Erythroblast (primary cell): ENCODE measurements at places on chromosomes 16 and 17.

- no peak for DNase-seq
Observed at GRCh38 chr16:88539261-88539651, 30.9 kb upstream of the ZC3H18 start.

GRCh38 chr17:57803021-57803420 is 46.8 kb downstream of the MRPS23 start:
- no peak for DNase-seq

- DNase-seq: peak; percentile 50
Observed at GRCh38 chr17:18038149-18038850, 668 bp downstream of the ATPAF2 start.

- DNase-seq: no peak
Observed at GRCh38 chr17:77375108-77375916, 234.5 kb downstream of the SEC14L1 start.

DNA sequence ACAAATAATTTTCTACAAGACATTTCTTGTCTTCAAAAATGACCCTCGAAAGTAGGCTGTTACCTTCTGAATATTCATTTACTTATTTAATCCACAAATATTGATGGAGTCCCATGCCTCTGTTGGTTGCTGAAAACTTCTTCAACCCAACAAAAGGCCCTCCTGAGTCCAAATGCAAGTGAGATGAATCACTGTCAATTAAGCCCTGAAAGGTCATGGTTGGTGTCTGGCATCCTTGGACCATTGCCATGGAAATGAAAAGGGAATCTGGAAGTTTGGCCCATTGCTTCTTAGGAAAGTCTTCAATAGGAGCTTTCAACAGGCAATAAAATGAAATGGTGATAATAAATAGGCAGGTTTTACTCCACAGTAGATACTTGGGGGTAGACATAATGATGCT is 364.7 kb upstream of the DYNLRB2 start:
- no peak for DNase-seq

DNA sequence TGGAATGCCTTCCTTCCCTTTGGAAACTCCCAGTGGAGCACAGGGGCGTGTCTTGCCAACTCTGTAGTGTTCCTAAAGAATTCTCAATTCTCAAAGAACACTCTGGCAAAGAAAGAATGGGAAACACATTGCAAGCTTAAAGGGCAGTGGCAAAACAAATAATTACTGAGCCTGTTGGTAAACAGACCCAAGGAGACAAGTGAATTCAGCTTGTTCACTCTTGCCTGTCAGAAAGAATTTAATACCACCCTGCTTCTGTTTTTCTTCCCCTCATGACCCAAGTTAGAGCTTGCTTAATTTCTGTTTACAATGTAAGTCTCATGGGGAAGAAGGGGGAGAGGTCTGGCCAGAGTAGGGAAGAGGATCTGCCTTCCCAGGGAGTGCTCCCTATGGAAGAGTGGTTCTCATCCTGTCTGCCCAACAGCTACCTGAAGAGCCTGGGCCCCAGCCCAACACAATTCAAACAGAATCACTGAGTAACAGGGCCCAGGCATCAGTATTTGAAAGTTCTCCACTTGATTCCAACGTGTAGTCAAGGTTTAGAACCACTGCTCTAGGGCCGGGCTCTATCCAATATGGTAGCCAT is 386.0 kb downstream of the SLC39A11 start:
- no peak for DNase-seq

GRCh38 chr17:80663781-80664206 is 119.2 kb downstream of the RPTOR start:
- no peak for DNase-seq

DNA sequence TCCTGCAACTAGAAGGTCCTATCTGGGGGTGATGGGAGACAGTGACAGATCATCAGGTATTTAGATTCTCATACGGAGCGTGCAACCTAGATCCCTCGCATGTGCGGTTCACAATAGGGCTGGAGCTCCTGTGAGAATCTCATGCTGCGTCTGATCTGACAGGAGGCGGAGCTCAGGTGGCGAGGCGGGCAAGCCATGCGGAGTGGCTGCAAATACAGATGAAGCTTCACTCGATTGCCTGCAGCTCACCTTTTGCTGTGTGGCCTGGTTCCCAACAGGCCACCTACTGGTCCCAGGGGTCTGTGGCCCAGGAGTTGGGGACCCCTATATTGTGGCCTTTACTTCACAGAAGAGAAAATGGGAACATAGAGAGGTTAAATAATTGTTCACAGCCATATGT is 200.4 kb downstream of the IRF8 start:
- DNase-seq: no peak

- DNase-seq: peak; percentile 86
Observed at GRCh38 chr17:41917679-41918313, 955 bp downstream of the ACLY start.

DNA sequence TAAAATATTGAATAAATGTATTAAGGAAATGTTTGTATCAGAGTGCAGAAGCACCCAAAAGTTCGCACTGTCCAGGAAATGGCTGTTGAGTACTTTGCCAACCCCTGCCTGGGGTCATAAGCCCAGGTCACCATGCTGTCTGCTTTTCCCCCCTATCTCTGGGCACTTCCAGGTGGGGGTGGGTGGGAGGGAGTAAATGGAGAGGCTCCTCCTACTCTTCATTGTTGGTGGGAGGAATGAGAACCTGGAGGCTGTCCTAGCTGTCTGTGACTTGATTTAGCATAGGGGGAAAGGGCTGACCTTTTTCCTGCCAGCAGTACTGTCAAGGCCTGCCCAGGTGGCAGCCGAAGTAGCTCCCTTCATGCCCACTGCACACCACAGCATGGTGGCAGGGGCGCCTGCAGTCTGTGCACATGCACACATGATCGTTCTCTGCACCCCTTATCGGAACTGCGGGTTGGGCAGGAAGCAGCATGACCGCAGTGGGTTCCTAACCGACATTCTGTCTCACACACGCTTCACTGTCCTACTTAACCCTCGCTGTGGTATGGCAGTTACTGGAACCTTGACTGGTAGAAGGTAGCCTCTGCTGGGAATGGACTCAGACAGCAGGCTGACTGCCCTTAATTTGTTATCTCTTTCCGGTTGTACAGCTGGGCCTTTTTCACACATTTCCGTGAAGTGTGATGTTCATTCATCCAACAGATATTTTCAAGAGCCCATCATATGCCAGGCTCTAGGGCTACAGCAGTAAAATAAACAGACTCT is 41.5 kb downstream of the LDHD start:
- DNase-seq: peak; percentile 73

GRCh38 chr16:35574454-35575431 is 2115.3 kb downstream of the TP53TG3F start:
- no peak for DNase-seq

DNA sequence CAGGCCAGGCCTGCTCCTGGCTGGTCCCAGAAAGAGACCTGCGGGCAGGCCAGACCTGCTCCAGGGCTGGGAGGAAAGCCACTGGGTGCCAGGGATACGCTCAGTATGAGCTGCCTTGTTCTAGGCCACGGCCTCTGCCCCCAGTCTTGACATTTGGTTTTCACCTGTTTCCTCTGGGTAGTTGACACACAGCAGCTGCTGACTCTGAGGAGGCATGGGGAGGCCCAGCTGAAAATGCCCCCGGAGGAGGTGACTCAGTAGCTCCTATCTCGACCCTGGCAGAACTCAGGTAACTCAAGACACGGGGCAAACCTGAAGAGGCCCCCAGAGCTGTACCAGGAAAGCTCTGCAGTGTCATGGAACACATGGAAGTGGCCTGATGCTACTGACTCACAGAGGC is 13.9 kb upstream of the ADGRG1 start:
- no peak for DNase-seq

DNA sequence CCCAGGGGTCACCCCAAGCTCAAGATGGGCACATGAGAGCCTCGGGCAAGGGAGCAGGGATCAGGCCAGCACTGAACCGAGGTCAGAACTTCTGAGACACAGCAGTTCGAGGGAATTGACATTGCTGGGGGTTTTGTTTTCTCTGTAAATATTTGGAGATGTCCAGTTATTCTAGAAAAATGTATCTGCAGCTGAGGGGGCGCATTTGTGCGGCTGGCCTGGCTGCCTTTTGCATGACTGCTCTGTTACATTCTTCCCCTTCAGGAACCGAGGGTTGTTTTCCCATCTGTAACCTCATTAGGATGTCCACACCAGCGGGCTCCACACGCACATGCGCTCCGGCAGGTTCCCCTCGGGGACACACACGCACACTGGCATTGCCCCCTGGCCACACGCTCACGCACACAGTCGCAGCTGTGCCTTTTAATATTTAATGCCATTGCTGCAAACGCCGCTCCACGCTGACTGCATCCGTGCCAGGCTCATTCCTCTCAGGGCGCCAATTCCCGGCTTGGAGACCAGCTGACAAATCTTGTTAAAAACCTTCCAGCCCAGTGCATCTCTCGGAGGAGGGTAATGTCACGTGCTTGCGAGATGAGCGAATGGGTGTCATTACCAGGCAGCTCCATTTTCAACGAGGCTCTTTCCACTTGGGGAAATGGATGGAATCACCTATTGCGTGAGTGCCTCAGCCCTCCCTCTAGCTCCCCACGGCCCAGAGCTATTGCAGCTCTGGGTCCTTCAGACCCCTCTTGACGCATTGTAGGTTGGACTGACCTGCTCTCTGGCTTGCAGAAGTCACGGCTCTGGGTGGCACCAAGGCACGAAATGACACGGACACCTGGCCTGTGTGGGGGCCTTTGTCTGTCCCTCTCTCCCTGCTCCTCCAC is 13.1 kb downstream of the CCR7 start:
- DNase-seq: no peak

DNA sequence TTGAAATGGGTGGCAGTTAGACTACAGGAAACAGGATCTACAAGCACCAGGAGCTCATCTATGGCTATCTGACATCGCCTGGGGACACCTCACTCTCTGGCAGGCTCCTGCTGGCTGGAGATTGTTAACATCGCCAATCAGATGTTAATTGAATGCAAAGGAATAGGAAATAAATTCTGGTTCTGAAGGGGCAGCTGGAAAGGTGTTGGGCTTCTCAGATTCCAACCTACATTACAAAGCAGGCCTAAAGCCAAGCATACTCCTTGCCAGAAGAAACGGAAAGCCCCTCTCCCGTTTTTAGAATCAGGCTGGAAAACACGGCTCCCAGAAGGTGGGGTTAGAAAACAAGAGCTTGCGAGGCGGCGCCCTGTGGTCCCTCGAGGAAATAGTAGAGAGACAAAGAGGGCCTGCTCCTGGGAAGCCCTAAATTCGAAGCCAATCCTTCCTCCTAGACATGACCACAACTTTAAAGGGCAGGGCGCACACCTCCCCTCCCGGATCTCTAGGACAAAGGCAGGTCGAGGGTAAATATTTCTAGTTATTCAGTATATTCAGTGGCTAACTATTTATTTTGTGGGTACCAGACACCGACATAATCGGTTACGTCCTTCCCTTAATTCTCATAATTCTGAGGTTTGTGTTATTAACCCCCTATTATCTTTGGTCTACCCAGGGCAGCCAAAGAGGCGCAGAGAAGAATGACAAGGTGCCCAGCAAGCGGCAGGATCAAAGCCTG is 763 bp upstream of the TOM1L1 start:
- peak; percentile 9 for DNase-seq

GRCh38 chr16:88824256-88825077 is 12.7 kb upstream of the APRT start:
- no peak for DNase-seq

DNA sequence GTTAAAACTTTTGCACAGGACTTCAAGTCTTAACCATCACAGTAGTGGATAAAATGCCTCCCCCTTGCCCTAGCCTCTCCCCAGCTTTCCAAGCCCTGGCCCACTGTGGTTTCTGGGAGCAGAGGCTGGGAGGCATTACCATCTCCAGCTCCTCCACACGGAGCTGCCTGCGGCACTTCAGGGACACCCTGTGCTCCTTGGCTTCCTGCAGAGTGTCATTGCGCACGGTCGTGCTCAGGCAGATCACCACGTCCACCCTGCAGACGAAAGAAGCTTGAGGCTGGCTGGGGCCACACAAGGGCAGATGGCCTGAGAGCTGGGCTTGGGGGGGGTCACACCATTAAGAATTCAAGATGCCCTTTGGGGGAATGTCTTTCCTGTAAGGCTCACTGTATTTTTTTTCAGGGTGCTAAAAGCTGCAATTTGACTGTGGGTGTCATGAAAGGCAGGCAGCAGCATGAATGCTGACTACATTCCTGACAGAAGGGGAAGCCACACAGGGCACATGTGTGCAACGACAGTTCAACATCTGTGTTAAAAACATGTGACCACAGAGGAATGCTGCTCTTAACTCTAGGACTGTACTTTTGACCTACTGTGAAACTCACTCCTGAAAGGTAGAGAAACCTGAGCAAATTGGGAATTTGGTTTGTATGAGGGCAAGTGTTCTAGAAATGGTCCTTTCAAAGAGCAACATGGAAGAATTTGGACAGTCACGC is 47.7 kb upstream of the CLEC18B start:
- DNase-seq: no peak

- peak; percentile 59 for DNase-seq
Observed at GRCh38 chr17:3843935-3844516, 2.0 kb downstream of the NCBP3 start.

DNA sequence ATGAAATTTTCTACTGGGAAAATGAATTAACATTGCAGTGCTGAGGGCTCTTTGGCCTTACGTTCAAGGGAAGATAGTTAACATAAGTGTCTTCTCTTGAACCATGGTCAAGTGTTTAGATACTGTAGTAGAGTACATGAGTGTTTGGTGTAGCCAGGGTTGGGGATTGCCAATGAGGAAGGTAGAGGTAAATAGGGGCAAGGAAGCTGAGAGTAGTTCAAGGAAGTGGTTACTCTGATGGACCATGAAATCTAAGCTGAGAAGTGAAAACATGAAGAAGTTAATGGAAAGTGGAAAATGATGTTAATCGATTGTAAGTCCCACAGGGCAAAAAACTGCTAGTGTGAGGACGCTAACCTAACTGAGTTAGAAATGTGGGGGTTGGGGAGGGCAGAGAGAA is 249.6 kb upstream of the AXIN2 start:
- DNase-seq: no peak

DNA sequence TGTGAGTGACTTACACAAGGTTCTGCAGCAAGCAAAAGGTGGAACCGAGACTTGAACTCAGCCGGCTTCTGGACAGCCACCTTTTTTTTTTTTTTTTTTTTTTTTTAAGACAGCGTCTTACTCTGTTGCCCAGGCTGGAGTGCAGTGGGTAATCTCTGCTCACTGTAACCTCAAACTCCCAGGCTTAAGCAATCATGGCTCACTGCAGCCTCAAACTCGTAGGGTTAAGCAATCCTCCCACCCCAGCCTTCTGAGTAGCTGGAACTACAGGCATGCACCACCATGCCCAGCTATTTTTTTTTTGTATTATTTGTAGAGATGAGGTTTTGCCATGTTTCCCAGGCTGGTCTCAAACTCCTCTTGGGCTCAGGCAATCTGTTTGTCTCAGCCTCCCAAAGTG is 55.2 kb upstream of the GOT2 start:
- no peak for DNase-seq

- DNase-seq: peak; percentile 82
Observed at GRCh38 chr17:64507413-64507782, 621 bp downstream of the CEP95 start.

- DNase-seq: no peak
Observed at GRCh38 chr17:72970246-72970645, 122.2 kb downstream of the SLC39A11 start.
